ENCODE measurements at places on chromosomes 1 and 21.

- DNase-seq = no peak
Observed at GRCh38 chr1:62682531-62682930, 5.7 kb downstream of the DOCK7 start.

- DNase-seq = no peak
Observed at GRCh38 chr1:204093421-204093717, 20.5 kb downstream of the SOX13 start.

DNA sequence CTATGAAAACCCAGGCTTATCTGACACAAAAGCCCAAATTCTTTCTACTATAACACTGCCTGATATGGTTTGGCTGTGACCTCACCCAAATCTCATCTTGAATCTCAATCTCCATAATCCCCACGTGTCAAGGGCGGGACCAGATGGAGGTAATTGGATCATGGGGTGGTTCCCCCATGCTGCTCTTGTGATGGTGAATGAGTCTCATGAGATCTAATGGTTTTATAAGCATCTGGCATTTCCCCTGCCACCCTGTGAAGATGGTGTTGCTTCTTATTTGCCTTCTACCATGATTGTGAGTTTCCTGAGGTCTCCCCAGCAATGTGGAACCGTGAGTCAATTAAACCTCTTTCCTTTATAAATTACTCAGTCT is 123.3 kb upstream of the USP24 start:
- no peak for DNase-seq

GRCh38 chr1:5493851-5494311 is 498.3 kb downstream of the NPHP4 start:
- peak; percentile 1 for DNase-seq

DNA sequence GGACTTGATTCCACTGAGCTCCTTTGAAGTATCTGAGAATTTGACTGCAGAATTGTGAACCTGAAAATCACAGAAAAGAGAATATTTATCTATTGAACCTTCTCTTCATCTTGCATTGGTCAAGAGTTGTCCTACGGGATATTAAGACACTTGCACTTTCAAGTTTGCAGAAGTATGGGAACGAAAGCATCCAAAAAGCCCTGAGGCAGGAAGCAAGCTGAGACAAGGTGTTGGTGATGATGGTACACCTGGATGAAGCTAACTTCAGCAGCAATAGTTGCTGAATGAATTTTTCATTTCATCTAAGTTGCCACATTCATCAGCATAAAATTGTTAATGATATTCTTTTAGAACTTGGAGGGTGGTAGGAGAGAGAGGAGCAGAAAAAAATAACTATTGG is 686.6 kb upstream of the ADAMTS5 start:
- no peak for DNase-seq

- no peak for DNase-seq
Observed at GRCh38 chr1:31980835-31981455, 32.7 kb upstream of the KHDRBS1 start.

DNA sequence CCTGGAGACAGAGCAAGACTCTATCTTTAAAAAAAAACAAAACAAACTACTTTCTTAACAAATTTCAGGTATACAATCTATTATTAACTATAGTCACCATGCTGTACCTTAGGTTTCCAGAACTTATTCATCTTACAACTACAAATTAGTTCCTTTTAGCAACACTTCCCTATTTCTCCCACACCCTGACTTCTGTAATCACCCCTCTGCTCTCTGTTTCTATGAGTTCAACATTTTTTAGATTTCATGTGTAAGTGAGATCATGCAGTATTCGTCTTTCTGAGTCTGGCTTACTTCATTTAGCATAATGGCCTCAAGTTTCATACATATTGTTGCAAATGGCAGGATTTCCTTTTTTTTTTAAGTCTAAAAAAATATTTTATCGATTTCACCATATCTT is 77.9 kb upstream of the LPGAT1 start:
- no peak for DNase-seq

- DNase-seq = no peak
Observed at GRCh38 chr1:147807405-147807804, 47.0 kb upstream of the GJA5 start.

DNA sequence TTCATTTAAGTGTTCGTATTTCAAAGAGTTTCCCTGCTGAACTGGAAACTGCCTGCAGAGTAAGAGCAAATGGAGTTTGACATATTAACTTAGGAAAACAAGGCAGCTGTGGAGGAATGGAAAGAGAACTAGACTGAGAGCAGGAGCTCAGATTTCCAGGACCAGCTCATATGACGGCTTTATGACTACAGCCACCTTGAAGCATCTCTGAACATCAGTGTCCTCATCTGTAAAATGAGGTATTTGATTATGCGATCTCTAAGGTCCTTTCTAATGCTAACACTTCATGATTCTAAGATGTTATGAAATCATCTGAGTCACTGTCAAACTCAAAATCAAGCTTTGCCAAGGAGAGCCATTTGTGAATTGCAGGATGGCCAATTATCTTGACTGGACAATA is 112.3 kb downstream of the PRRX1 start:
- DNase-seq = no peak

DNA sequence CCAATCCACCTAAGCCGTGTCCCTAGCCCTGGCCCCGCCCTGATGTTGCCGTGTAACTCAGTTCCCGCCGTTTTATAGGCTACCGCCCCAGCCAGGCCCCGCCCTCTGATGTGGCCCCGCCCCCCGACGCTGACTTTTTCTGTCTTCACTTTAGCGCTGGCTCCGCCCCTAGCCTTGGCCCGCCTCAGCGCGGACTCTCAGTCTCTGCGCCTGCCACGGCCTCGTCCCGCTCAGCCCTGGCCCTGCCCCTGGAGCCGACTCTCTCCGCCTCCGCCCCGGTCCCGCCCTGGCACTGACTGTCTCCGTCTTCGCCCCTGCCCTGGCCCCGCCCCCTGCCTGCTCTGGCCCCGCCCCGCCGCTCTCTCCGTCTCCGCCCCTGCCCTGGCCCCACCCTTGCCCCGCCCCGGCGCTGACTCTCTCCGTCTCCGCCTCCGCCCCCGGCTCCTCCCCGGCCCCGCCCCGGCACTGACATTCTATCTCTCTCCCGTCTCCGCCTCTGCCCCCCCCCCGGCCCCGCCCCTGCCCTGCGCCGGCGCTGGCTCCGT is 5.2 kb downstream of the MATN1 start:
- DNase-seq = peak; percentile 99

GRCh38 chr1:23392125-23392855 is 22.7 kb upstream of the ZNF436 start:
- no peak for DNase-seq

DNA sequence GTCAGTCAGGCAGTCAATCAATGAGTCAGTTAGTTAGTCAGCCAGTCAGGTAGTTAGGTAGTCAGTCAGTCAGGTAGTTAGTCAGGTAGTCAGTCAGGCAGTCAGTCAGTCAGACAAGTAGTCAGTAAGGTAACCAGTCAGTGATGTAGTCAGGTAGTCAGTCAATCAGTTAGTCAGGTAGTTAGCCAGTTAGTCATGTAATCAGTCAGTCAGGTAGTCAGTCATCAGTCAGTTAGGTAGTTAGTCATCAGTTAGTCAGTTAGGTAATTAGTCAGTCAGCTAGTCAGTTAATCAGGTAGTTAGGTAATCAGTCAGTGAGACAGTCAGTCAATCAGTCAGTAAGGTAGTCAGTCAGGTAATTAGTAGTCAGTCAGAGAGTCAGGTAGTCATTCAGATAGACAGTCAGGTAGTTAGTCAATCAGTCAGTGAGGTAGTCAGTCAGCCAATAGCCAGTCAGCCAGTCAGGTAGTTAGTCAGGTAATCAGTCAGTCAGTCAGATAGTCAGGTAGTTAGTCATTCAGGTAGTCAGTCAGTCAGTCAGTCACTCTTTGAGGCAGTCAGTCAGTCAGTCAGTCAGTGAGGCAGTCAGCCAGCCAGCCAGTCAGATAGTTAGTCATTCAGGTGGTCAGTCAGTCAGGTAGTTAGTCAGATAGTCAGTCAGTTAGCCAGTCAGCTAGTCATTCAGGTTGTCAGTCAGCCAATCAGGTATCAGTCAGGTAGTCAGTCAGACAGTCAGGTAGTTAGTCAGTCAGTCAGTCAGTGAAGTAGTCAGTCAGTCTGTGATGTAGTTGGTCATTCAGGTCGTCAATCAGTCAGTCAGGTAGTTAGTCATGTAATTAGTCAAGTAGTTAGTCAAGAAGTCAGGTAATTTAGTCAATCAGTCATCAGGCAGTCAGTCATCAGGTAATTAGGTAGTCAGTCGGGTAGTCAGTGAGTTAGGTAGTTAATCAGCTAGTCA is 15.3 kb downstream of the KRTAP10-1 start:
- DNase-seq = no peak

GRCh38 chr1:33547576-33547975 is 75.1 kb downstream of the ZSCAN20 start:
- DNase-seq = no peak

- DNase-seq = no peak
Observed at GRCh38 chr1:54070171-54070837, 16.9 kb downstream of the TCEANC2 start.

GRCh38 chr1:94819945-94820746 is at the start of gene SLC44A3:
Gene SLC44A3, plus strand, starts transcription at chr1:94820357. Its CDS starts 95 bp downstream, at chr1:94820452.
- DNase-seq = no peak

GRCh38 chr1:183783342-183783741 is 21.6 kb upstream of the RGL1 start:
- DNase-seq = no peak

- DNase-seq = no peak
Observed at GRCh38 chr1:160710517-160711252, 937 bp downstream of the CD48 start.

DNA sequence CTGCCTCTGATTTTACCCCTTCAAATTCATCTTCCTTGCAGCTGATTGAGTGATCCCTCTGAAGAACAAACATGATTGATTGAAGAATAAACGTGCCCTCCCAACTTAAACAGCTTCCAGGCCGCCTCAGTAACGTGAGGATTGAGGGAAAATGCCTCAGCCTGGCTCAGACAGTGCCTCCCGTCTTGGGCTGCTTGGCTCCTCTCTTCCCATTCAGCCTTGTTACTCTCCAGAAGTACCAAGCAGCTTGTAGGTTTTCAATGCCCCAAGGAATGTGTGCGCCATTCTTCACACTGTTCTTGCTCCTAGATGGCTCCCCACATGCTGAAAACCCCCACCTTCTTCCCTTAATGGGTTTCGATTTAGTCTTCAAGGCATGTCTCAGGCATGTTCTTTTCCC is 51.8 kb downstream of the ST6GALNAC5 start:
- DNase-seq = no peak

DNA sequence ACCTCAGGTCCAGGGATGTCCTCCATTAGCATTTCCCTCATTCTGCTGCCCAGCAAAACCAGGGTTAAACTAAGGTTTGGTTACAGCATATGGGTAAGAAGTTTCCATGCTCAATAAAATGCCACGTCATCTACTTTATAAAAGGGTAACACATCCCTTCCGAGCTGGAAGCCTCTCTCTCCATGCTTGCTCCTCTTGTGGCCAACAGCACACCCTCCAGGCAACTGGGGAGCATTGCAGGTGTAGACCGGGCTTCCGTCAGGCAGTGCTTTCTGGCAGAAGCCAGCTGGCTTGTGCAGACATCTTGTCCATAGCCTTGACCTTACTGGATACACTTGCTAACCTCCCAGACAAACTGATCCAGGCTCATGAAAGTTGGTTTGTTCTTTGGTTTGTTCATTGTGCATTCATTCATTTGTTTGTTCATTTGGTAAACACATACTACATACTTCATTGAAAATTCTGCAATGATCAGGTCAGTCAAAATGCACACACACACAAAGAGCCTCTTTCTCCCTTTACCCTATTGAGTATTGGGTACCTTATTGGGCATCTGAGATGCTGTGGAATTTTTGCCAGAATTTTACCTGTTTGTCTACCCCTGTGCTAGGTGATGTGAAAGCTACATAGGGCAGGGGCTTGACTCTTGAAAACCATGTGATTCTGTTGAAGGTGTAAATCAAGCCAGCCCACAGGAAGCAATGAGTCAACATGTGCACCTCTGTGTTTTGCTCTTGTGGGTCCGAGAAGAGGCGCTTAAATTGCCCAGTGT is 422.8 kb downstream of the CAMTA1 start:
- no peak for DNase-seq

DNA sequence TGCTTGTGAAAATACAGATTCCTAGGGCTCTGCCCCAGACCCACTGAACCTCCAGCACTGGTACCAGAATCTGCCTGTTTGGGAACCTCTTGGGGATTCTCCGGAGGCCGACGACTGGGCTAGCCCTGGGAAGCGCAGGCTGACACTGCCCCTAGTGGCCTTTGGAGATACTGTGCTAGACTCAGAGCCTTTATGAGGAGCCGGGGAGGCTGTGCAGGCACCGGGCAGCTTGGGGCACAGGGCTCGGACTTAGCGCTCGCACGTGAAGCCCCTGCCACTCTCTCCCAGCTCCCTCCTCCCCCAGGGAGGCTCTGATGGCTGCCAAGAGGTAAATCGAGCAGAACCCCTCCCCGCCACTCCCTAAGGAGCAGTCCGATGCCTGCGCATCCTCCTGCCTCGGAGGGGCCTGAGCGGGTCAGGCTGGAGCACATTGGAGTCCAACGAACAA is 144.6 kb upstream of the TNR start:
- DNase-seq = no peak

- no peak for DNase-seq
Observed at GRCh38 chr1:235160383-235160956, 580 bp downstream of the RBM34 start.

DNA sequence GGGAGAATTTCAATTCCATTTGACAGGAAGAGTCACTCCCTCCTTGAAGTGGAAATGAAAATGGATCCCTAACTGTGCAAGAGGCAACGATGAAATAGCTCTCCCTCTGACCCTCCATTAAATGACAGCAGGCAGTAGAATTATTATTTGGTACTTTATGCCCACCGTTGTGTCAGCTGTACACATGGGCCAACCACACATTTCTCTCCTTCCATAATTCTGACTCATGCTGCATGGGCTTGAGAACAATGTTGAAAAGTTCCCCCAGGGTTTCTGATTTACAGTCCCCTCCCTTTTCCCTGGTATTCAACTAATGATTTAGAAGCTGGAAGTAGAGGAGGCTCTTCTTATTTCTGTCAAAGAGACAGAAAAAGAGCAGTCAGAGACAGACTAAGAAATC is 103.5 kb downstream of the RGS7 start:
- DNase-seq = no peak

DNA sequence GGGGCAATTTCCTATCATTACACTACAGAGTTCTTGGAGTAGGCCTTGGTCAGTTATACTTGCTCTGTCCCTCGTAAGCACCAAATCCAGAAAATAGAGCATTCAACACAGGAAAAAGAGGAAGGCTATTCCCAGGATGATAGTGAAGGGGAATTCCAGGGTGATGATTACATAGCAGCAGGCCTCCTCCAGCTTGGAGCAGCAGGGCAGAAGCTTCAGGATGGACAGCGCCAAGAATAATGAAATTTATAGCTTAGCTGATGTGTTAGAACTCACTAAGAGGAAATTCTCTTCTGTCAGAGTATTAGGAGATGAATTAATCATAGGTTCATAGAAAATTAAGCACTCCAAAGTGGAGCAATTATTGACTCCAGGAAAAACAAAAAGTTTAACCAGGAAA is 10.8 kb upstream of the SMAP2 start:
- no peak for DNase-seq

DNA sequence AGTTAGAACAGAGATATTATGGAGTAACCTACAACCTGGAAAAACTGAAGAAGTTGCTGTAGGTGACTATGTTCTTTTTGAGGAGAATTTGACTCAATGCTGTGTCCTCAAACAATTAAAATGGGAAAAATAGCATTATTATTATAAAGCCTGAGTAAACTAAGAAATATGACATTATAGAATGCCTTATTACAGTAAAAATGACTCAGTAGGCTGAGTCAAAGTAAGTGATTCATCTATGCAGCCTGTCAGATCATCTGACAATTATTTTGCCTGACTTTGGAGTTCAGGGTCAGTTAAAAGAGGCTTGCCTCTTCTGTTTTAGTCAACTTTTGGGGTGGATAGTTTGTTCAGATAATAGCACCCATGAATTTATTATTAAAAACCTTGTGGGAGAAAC is 150.8 kb upstream of the PTGFR start:
- no peak for DNase-seq

GRCh38 chr1:203090421-203091198 is 4.8 kb upstream of the MYOG start:
- DNase-seq = no peak
